ENCODE measurements at places on chromosomes 6 and 20.
A peak's percentile ranks its signal among the peaks of the same experiment; 100 is the strongest.

- DNase-seq: no peak
These were observed 139.1 kb downstream of the ARID1B start for GRCh38 chr6:156916130-156916801.

DNA sequence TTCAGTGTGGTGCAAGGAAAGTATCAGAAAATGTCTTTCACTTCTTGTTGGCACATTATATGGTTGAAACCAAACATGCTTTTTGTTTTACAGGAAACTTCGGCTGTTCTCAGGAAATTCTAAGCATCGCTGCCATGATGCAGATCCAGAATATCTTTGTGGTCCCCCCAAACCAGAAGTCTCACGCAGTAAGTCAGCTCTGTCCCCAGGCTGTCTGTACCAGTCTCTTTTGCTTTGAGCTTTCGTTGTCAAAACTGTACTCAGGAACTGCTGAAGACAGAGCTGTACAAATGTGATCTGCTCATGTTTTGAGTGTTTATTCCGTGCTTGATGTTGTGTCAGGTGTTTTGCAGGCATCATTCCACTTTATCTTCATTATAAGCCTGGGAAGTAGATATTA, 59.6 kb downstream of the DHX35 start:
- no peak for DNase-seq

DNA sequence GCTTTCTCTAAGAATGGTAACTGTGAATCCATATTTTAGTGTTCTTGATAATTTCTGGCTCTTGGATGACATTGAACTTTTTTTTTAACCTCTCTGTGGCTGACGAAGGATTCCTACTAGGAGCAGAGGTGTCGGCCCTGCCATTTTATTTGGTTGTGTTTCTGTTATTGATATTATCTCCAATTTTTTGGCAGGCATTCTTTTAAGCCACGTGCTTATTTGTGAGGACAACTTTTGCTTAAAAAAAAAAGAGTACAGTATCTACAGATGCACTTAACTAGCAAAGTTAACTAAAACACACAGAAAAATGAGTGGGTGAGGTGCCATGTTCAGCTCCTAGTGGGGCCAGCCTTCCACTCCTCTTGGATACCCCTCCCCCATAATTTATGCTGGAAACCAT, 1.1 kb downstream of the FANCE start:
- DNase-seq: no peak

GRCh38 chr20:44970243-44970757, 4.0 kb downstream of the STK4 start:
- no peak for DNase-seq

- no peak for DNase-seq
These were observed 23.6 kb upstream of the THEMIS start for GRCh38 chr6:127924440-127924839.

DNA sequence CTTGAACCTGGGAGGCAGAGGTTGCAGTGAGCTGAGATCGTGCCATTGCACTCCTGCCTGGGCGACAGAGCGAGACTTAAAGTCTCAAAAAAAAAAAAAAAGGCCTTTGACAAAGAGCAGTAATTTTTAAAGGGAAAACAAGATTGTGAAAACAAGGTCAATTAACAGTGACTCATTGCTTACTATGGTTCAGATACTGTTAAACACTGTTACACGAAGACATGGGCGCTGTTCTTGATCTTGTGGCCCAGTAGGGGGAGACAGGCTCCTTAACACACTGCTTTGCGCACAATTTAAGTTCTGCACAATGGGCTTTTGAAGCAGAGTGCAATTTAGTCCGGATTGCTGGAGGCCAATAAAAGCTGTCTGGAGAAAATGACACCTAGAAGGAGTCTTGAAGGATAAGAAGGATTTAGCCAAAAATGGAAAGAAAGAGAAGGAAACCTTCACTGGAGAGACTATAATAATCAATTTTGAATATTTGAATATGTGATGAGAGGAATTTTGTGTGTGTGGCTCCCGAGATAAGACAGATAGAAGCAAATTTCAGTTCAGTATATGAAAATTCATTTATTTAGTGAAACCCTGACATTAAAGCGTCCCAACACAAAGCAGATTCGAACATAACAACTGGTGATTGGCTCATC, 6.0 kb upstream of the LATS1 start:
- DNase-seq: peak; percentile 62

DNA sequence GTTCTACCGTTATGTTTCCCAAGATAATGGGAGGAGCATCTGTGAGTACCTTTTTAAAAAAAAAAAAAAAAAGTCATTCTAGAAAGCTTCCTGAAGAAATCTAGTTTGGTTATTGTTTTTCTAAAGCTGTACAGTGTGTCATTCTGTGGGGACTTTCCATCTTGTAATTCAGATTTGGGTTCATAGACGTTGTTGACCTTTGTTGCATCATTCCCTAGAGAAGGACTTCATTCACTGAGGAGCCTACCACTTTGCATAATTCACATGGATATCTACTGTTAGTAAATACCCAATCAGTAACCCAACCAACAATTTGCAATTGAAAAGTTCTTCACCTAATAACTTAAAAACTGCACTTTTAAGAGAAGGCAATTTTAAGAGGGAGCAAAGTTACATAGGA, 60.1 kb downstream of the RPP40 start:
- DNase-seq: no peak

DNA sequence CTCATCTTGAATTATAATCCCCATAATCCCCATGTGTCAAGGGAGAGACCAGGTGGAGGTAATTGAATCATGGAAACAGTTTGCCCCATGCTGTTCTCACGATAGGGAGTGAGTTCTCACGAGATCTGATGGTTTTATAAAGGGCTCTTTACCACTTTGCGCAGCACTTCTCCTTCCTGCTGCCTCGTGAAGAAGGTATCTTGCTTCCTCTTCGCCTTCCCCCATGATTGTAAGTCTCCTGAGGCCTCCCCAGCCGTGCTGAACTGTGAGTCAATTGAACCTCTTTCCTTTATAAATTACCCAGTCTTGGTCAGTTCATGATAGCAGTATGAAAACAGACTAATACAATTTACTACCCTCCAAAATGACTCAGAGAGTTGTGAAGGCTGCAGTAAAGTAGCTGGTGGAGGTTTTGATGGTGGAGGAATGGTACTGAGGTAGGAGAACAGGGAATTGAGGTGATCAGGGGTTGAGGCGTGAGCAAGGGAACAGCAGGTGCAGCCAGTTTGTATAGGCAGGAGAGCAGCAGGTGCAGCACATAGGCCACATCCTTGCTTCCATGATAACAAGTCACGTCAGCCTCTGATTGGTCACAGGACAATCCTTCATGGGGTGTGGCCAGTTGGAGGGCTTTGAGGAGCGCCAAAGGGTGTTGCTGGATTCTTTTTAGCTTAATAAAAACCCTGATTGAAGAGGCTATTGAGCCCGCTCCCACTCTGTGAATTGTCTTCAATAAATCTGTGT, 150.0 kb downstream of the CDC5L start:
- DNase-seq: no peak

DNA sequence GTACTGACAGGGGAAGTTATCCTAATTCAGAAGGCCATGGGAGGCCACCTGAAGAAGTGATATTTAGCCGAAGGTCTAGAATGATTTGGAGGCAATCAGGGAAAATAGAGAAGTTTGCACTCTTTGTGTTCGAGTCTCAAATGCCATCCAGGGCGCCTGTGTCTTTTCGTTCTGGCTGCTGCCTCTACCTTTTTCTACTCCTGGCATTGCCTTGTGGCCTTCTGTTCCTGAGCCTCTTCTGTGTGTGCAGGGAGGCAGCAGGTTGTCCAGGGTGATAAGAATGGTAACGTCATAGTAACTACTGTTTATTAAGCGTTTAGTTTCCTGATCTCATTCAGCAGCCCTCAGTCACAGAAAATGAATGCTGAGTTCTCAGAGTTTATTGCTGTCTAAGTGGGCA, 252.1 kb downstream of the FARS2 start:
- DNase-seq: no peak

GRCh38 chr6:144757730-144758129, 472.6 kb downstream of the UTRN start:
- DNase-seq: no peak

GRCh38 chr6:69795469-69796072, 1.2 kb downstream of the LMBRD1 start:
- no peak for DNase-seq

DNA sequence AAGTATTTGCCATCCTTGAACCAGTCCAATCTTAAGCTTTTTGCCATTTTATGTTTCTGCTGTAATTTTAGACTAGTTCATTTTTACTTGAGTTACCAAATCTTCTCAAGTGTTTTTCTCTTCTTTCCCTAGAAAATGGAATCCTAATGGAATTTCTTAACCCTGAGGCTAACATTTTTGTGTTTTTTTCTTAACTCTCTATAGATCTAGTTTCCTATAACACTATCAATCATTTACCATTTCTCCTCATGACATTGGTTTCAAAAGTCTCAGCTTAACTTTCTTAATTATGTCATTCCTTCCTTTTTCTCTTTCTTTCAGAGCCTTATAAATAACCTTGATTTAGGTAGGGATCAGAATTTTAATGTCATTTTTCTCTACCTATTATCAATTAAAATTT, 54.8 kb downstream of the SENP6 start:
- no peak for DNase-seq

GRCh38 chr20:53205046-53205445, 232.9 kb downstream of the TSHZ2 start:
- no peak for DNase-seq

- no peak for DNase-seq
These were observed 51.3 kb downstream of the DAAM2 start for GRCh38 chr6:39843305-39844020.

DNA sequence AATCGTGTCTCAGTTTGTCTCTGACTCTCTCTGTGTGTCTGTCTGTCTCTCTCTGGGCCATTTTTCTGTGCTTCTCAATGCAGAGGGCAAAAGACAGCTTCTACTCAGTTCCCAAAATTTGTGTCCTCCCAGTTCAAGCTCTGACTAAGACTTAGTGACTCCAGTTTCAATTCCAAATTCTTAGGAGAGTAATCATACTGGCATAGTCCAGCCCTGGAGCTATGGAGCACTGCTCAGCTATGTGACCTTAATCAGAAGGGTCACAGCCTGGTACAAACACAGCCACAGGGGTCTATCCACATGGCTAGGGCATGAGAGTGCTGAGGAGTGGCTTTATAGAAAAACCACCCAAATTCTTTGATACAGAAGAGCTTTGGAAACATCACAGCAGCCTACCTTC, 91.9 kb downstream of the FOXF2 start:
- peak; percentile 54 for DNase-seq

DNA sequence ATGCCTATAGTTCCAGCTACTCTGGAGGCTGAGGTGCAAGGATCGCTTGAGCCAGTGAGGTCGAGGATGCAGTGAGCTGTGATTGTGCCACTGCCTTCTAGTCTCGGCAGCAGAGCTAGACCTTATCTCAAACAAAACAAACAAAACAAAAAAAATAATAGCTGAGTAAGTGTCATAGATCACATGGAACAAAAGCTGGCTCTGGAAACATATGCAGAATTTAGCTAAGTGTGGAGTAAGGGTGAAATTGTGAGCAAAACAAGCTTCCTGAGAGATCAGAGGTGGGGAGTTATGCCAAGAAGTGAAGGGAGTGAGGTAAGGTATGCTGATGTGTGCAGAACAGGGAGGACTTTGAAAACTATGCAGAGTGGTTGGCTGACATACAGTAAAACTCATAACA, 18.7 kb downstream of the SGK1 start:
- DNase-seq: no peak

DNA sequence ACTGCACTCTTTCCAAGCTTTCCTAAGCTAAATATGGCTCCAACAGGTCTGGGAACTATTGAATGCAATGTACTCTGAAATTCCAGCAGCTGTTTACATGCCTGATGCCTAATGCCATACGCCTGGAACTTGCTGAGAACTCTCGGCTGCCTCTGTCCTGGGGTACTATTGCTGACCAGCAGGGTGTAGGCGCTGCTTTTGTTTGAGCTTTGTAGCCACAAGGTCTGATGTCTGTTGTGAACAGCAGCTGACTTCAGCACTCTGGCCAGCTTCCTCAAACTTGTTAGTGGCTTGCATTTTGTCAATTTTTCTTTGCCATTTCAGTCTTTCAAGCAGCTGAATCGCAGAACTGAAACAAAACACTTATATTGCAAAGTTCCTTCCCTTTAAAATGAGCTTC, 26.7 kb downstream of the SAYSD1 start:
- peak; percentile 5 for DNase-seq

DNA sequence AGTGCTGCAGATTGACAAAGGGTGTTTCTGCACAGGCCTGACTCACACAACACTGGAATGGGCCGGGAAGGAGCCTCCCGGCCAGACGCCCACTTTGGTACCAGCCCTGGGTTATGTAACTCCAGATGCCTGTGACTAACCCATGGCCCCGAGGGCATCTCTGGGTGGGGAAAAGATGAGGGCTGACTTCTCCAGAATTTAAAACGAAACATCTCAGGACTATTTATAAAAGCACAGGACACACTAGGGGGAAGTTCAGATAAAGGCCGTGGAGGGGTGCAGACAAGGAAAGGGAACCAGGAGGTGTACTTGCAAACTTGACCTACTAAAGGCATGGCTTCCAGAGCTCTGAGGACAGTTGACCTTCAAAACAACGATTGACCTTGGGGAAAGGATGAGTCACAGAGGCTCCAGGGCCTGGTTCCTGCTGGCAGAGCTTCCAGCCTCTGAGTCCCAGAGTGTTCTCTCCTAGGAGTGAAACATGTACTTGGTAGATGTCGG, 196.9 kb downstream of the NFATC2 start:
- no peak for DNase-seq

GRCh38 chr6:152054441-152054840, 247.0 kb downstream of the ESR1 start:
- DNase-seq: no peak

DNA sequence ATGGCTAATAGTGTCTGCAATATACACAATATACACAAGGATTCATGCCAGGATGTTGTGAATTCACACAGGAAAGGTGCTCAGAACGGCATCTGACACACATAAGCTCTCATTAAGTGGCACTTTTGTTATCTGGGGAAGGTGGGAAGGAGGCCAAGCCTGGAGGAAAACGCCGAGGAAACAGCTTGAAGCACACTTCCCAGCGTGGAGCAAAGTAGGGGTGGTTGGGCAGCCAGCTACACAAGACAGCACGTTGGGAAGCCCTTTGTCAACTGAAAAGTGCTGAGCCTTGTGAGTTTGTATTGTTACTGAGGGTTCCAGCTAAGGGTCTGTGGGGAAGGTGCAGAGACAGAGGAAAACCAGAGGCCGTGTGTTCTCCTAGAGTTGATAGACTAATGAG, 181.0 kb downstream of the ZMYND8 start:
- DNase-seq: no peak

- peak; percentile 15 for DNase-seq
These were observed 48.7 kb upstream of the SRSF6 start for GRCh38 chr20:43408848-43409576.

- no peak for DNase-seq
These were observed 18.6 kb upstream of the HELZ2 start for GRCh38 chr20:63592661-63593060.

Data from NCI-H460 (cell line).